ENCODE measurements at places on chromosomes 11 and 22.
A peak's percentile ranks its signal among the peaks of the same experiment; 100 is the strongest.

DNA sequence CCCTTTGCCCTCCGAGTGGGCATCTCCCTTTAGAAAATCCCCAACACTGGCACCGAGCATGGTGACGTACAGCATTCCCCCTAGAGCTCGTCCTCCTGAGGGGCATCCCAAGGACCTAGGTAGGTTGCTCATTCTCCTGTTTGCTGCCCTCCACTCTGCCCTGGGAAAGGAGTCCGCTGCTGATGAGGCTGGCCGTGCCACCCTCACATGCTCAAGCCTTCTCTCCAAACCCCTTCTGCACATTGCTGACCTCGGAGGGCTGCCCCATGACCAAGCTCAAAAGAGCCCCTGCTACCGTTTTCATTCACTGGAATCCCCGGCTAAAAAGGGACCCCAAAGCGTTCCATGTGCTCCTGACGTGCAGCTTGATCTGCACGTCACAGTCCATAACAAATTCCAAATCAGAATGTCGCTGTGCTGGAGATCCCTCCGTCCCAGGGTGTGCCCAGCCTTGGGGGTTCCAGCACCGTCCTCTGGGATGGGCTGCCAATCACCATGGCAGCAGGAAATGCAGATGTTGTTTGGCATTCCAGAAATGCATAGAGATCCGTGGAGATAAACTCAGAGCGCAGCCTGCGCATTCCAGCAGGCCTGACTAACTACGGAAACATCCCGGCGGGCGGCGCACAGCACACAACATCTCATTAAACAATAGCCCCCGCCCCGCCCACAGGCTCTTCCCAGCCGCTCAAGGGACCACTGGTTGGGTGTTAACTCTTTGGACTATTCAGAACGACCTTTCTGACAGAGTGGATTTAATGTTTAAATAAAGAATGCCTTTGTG lies 26.3 kb upstream of the GNB1L start:
- no peak for DNase-seq

GRCh38 chr11:118002541-118003423 lies 16.6 kb downstream of the IL10RA start:
- peak; percentile 97 for DNase-seq

DNA sequence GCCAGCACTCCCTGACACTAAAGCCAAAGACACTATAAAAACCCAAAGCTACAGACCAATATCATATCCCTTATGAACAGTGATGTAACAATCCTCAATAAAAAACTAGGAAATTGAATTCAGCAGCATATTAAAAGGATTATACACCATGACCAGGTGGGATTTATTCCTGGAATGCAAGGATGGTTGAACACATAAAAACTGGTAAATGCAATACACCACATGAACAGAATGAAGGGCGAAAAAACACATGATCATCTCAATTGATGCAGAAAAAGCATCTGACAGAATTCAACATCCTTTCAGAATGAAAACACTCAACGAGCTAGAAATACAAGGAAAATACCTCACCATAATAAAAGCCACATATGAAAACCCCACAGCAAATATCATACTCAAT lies 31.3 kb downstream of the OSBP start:
- no peak for DNase-seq

DNA sequence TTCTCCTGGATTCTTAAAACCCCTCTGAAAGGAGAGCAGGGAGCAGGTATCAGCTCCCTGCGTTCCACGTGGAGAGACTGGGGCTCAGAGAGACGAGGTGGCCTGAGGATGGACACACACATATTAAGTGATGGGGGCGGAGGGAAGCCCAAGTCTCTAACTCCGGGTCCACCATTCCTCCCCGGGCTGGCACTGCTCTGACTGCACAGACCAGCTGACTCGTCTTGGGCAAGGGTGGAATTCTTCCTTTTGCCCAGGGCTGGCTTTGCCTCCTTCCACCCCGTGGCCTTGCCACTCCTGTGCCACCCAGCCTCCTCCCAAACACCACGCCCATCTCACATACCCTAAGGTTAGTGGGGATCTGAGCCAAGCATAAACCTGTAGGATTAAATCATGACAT lies 65.0 kb downstream of the BUD13 start:
- no peak for DNase-seq

GRCh38 chr11:94525546-94526324 lies 13.5 kb downstream of the C11orf97 start:
- peak; percentile 44 for DNase-seq

- DNase-seq = no peak
Measured at GRCh38 chr11:110329445-110329844, 33.0 kb upstream of the RDX start.

DNA sequence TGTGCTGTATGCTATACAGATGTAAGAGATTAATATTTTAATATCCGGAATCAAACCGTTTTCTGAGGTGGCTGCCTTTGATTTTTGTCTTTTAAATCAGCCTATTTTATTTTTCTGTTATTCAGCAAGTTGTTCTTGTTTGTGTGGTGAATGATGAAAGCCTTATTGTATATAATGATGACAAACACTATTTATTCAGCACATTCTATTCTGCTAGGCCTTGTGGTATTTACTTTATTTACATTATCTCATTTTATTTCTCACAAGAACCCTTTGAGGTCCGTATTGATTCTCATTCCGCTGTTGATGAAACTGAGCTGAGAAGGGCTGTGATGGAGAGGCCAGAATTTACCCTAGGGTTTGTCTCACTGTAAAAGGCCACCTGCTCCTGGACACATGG lies 40.5 kb downstream of the KREMEN1 start:
- DNase-seq = no peak

DNA sequence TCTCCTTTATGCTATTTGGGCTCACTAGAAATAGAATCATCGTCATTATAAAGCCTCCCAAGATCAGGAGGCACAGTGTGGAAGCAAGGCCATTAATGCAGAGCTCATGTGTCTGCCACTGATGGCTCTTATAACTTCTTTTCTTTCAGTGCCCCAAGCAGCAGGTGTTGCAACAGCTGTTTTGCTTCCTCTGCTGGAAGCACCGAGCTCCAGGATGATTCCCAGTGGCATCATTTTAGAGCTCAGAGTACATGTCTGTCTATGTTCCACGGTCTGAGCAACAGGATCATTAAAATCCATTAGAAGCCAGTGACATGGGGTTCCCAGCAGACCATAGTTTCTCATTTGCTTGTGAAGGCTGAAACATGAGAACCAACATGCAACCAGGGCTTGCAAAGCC lies 803.0 kb upstream of the FAT3 start:
- DNase-seq = no peak

DNA sequence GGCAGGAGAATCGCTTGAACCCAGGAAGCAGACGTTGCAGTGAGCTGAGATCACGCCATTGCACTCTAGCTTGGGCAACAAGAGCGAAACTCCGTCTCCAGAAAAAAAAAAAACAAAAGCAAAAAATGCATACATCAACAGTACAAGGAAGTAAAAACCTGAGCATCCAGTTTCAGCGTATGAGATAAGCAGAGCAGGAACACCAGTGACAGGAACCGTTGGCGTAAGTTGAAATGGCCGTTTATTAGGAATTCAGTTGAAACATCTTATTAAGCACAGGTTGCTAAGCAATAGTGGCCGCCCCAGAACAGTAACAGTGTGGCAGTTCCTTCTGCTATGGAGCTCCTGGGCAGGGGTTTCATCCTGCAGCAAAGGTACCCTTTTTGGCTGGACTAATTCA lies 4.0 kb upstream of the L3MBTL2 start:
- peak; percentile 22 for DNase-seq

DNA sequence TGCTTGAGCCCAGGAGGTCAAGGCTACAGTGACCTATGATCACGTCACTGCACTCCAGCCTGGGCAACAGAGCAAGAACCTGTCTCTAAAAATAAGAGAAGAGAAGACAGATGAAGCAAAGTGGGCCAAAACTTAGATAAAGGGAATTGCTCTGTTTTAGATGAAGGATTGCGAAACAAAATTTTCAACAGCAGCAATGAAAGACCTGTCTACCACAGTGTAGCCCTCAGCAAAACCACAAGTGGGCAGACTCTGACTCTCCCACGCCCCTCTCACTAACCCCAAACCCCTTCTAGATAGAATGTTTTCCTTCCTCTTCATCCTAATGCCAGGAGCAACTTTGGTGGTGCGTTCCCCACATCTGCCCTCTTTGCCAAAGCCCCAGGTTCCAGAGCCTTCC lies 105.6 kb upstream of the ALDH3B2 start:
- DNase-seq = peak; percentile 35

GRCh38 chr11:16468735-16469453 lies 112.5 kb upstream of the SOX6 start:
- no peak for DNase-seq

- no peak for DNase-seq
Measured at GRCh38 chr22:19330865-19331418, 39.4 kb upstream of the CLTCL1 start.

DNA sequence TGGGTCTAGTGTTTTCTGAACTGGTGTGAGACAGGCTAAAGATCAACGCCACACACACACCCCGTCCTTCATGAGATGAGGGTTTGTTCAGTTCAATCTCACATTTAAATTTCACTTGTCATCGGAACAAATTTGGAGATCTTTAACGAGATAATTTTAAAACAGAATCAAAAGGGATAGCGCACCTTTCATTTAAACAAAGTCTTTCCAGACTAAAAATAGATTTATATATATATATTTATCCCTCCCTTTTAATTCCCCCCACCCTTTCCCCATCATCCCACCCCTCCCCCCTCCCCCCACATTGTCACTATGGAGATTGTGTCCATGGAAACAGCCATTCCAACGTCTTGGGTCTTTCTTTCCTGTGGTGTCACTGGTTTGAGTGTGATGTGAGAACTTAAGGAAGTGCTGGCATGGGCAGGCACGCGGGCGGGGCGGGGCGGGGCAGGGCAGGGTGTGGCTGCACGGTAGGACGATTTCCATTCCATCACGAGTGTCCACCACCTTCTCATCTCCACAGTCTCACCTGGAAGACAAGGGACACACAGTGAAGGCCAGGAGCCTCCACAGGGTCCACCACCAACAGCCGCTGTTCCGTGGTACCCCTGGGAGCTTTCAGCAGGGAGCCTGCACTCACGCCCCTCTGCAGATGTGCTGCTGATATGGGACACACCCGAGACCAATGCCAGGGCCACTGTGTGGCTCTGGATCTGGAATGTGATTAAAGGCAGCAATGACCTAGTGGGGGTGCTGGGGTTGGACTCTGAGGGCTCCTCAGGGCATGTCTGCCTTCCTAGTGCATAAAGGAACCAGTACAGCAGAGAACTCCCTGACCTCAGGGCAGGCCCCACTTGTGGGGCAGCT lies 30.5 kb upstream of the CYP2D6 start:
- no peak for DNase-seq

DNA sequence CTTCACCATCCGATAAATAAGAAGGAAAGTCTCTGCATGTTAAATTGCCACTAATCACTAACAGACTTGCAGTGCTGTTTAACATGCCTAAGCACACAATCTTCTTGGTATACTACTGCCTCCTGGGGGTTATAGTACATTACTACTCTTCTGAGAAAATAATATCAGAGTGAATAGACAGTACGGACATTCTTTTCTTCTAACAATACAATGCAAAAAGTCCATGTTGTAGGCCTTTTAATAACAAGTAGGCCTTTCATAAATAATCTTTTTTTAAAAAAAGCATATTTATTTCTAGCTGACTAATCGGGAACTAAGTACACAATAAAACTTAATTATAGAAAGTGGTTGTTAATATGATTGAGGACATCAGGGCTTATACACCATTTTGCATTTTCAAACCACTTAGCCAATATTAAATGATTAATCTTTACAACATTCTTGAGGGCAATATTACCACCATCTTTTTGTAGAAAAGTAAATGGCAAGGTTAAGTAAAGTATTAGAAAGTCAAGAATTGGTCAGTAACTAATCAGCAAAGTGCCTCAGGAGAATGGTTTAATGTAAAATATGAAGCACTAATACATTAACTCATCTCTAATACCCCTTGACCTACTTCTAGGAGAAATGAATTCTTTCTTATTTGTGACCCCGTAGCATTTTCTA lies 84.7 kb downstream of the TTC28 start:
- peak; percentile 41 for DNase-seq

DNA sequence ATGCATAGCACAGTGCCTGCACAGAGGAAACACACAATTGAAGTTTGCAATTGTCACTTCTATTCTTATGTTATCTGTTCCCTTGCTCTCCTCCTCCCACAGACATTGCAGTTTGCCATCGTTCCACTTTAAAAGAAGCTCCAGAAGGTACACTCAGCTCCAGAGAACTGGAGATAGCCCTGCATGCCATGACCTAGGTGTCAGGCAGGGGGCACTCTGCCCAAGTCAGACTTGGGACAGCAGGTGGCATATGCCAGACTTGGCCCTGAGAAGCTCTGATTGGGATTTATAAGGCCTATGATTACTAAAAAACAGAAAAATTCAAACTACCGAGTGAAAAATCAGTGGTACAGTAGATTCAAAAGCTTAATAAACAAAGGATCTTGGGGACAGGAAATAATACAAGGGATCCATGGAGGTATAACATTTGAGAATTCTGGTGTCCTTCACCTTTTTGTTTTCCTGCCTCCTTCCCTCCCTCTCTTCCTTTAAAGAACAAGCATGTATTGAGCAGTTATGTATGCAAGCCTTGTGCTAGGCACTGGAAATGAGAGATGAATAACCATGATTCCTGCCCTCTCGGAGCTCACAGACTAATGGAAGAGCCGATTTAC lies 40.0 kb downstream of the TENM4 start:
- DNase-seq = no peak

DNA sequence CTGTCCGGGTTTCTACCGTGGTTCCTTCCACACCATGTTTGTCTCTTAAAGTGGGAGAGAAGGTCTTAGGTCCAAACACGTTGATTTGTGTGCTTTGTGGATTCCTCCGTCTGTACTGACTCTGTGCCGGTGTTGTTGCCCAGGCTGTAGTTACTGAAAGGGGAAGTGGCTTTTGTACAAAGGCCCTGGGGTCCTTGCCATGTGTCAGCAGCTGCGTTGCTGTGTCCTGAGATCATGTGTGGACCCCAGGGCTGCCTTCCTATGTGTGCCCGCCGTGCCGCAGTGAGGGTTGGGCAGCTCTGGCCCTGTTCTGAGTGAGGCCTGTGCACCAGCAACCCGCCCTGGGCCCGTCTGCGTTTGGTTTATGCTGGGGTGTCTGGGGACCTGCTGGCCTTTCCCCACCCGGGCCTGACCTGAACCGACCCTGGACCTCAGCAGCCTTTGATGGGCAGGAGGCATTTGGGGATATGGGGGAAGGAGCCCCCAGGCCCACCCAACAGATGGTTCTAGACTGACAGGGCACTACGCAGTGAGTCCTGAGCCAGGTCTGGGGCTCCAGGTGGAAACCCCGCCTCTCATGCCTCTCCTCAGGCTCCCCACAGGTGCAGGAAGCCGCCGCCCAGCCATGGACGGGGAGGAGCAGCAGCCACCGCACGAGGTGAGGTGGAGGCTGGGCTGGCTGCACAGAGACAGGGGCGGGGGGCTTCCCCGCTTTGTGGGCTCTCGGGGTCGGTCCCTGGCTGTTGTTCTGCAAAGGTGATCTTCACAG lies 6.9 kb downstream of the TRABD start:
- no peak for DNase-seq
